CD8-positive, alpha-beta T cell (primary cell): ENCODE measurements at places on chromosomes 13 and 19.

DNA sequence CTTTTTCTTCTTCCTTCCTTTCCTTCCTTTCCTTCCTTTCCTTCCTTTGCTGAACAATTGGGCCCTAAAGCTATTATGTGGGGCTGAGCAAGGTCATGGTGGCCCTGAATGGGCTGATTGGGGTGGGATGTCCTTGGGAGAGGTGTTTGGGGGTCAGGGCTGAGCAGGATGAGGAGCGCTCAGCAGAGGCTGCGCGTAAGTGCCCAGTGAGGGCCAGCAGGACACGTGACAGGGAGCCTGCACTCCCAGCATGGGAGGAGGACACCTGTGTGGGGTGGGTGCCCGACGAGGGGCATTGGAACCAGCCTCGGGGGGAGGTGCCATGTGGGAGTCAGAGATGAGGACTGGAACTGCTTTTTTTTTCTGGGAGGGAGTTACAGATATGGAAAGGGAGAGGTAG is 5.4 kb upstream of the LGALS7 start:
- DNase-seq, result no peak

GRCh38 chr13:90547272-90547790 is 800.2 kb upstream of the MIR17HG start:
- no peak for DNase-seq

- DNase-seq, result no peak
Observed at GRCh38 chr13:26112843-26113242, 61.0 kb upstream of the SHISA2 start.

GRCh38 chr19:7908742-7909461 is 5.2 kb downstream of the MAP2K7 start:
- DNase-seq, result no peak

GRCh38 chr13:77915686-77916085 is 2.9 kb downstream of the EDNRB start:
- DNase-seq, result no peak

DNA sequence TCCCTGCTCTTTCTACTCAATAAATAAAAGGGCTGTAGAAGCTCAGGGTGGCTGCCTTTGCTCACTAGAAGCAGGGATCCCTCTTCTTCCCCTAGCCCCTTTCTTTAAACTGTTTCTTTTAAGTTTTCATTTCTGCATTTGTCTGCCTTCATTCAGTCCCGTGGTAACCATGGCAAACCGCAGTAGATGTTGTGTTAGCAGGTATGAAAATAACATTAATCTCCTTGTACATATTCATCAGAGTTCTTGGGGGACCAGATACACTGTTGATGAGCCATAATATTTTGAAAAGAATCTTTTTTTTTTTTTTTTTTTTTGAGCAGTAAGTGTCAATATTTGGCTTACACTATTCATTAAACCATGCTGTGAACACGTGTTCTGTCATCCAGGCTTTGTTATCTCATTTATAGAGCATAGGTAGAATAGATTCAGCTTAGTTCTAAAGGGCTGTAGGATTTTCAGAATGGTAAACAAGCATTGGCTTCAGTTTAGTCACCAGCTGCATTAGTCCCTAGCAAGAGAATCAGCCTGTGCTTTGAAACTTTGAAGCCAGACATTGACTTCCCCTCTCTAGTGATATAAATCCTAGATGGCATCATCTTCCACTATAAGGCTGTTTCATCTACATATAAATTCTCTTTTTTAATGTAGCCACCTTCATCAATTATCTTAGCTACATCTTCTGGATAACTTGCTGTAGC is 59.4 kb upstream of the SPRY2 start:
- DNase-seq, result no peak

DNA sequence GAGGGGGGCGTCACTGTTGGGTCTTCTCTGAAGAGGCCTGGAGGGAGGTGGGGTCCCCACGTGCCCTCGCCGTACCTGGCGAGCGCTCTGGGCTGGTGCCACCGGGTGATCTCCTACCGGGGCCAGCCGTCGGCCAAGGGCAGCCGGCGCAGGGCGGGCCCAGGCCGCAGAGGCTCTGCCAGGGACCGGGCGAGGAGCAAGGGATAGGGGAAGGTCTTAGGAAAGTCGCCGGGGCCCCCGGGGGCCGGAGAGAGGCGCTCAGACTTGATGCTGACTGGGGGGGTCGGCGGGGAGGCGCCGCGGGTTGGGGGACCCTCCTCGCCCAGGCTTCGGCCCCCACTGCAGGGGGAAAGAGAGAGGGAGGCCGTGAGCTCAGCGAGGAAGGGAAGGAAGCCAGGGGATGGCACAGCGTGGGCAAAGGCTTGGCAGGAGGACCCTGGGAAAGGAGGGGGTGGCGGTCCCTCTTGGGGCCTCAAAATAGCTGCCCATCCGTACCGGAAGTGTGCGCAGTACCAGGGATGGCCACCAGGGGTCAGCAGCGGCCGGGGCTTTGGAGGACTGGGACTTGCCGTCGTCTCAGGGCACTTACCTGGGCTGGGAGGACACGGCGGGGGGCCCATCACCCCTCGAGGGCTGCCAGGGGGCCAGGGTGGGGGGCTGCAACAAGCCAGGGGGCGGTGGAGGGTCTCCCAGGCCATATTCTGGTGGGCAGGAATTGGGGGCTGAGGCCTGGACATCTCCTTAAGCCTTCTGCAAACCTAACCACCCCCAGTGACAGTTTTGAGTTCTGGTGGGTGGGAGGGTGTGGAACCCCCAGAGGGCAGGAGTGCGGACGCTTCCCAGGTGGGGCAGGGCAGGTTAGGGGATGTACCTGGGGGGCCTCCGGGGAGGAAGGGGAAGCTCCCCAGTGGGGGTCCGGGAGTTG is 7.7 kb upstream of the TMEM161A start:
- DNase-seq, result peak; percentile 83

DNA sequence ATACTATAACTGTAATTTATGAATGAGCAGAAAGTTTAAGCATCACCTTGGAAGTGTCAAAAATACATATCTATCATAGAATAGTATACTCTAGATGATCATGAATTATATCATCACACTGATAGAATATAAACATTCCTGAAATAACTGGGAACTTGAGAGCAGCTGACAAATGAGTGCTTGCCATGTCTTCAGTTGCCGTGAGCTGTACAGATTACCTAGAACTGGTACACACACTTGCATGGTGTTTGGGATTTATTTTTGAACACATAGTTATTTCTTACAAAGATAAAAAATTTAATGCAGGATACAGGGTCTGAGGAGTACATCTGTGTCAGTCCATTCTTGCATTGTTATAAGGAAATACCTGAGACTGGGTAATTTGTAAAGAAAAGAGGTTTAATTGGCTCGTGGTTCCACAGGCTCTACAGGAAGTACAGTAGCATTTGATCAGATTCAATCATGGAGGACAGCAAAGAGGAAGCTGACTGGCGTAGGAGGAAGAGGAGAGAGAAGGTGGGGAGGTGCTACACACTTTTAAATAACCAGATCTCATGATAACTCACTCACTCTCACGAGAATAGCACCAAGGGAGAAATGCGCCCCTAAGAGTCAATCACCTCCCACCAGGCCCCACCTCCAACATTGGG is 60.4 kb upstream of the MBNL2 start:
- no peak for DNase-seq

DNA sequence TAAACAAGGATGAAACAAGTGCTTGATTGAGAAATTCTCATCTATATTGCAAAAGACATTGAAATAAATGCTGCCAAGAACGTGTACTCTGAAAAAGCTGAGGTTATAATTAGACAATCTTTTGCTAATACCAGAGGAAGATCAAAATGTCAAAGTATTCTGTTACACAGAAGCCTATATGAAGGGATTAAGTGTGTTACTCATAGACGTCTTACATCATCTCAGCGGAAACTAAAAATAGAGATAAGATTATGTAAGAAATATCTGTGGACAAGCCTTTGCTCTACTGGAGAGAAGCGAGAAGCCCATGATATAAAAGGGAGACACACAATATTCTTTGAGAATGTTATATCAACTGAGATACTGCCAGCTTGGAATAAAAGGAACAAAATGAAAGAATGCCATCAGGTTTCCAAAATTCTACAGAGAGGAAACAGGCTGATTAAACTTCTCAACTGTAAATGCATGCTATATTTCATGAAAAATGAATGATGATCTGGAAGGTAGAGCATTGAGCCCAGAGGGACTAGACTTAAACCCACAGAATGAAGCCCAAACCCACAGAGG is 699.0 kb downstream of the GPC5 start:
- no peak for DNase-seq

DNA sequence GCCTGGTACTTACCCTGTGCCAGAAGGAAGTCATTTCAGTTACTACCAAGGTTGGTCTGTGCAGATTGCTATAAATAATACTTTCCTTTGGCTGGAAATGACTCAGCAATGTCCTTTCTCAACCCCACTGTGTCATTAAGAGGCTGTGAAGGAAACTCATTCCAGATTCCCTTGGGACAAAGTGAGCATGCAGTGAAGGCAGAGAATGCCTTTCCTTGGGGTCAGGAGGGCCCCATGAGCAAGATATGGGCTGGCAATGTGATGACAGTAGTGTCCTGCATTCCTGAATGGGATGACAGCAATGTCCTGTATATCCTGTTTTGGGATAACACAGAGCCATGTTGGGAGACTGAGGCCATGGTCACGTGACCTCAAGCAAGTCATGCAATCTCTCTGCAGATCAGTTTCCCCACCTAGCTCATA is 213.1 kb upstream of the TMTC4 start:
- DNase-seq, result no peak
